NCI-H1930 (cell line): ENCODE measurements at places on chromosomes 13 and 19.

DNA sequence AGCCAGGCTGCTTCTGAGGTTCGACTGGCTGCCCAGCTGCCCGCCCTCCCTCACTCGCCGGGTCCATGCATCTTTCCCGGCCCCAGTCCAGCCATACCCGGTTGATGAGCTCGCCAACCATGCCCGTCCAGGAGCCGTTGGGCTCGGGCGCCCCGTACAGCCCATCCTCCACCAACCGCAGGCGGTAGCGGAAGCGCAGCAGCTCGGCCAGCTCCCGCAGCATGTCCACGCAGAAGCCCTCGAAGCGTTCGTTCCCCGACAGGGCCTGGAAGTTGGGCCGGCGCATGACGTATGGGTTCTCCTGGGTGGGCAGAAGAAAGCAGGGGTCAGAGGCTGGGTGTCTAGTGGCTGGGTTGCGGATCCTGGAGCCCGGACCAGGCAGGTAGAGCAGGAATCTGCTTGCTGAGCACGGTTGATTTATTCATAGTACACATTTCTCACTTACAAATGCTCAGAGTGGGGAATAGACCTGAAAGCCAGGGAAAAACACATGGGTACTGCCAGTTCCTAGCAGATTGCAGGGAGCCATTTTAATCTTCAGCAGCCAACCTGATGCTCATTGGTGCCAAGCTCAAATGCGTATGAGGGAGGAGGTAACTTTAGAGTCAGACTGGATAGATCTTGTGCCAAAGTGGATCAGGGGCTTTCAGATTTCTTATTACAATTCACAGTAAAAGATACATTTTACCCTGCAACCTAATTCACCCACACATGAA, 27.4 kb downstream of the GRIK5 start:
- no peak for DNase-seq

GRCh38 chr19:31583148-31583547, 233.9 kb upstream of the TSHZ3 start:
- DNase-seq: no peak

DNA sequence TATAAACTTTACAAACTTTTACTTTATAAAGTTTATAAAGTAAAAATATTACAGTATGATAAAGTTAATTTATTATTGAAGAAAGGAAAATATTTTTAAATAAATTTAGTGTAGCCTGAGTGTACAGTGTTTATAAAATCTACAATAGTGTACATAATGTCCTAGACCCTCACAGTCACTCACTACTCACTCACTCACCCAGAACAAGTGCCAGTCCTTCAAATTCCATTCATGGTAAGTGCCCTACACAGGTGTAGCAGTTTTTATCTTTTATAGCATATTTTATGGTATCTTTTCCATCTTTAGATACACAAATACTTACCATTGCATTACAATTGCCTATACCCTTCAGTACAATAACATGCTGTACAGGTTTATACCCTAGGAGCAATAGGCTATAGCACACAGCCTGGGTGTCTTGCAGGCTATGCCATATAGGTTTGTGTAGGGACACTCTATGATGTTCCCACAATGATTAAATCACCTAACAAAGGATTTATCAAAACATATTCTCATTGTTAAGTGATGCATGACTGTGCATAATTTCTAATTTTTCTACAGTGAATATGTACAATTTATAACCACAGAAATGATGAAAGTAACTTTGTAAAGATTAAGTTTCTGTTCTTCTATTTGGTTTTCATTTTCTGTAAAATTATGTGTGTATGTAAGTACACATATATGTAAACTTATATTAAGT, 98.0 kb downstream of the SPRY2 start:
- DNase-seq: no peak

DNA sequence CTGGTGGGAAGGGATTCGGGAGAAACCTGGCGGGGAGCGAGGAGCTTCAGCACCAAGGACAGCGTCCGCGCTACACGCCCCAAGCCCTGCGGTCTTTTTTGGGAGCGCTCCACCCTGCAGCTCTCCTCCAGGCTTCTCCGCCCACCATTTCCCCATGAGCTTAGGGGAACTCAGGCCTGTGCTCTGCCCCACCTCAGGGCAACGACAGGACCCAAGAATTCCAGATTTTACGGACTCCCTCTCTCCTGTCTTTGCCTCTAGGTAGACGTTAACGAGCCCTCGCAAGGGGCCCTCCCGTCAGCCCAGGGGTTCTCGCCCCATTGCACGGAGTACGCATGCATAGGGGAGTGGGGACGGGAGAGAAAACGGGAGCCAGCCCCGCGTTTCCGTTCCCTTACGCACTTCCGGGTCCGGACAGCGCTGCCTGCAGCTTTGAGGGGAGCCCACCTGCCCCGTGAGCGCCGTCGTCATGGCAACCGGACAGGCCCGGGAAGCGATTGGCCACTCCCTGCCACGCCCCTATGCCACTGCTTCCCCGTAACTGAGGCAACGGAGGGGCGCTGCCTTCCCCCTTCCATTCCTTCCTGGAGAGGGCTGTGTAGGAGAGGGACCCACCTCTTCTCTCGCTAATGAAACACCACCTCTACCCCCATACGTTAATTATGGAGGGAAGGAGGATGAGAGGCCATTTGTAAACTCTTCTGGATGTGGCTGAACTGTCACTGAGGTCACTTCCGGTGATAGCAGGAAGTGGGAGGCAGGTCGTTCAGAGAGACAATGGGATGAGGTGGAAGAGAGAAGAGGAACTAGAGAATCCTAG, 20.8 kb downstream of the NOVA2 start:
- DNase-seq: peak; percentile 93

DNA sequence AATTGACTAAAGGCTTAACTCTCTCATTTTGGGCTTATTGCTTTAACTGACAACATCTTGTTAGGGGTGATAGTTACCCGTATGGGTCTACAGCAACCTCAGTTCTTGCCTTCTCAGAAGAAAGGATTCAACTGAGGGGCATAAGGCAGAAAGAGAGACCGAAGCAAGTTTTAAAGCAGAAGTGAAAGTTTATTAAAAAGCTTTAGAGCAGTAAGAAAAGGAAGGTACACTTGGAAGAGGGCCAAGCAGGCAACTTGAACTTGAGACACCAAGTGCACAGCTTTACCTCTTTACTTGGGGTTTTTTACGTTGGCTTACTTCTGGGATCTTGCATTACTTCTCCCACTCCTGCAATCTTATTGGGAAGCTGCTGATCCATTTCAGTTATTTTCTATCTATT, 246.9 kb upstream of the PRR20A start:
- DNase-seq: no peak

DNA sequence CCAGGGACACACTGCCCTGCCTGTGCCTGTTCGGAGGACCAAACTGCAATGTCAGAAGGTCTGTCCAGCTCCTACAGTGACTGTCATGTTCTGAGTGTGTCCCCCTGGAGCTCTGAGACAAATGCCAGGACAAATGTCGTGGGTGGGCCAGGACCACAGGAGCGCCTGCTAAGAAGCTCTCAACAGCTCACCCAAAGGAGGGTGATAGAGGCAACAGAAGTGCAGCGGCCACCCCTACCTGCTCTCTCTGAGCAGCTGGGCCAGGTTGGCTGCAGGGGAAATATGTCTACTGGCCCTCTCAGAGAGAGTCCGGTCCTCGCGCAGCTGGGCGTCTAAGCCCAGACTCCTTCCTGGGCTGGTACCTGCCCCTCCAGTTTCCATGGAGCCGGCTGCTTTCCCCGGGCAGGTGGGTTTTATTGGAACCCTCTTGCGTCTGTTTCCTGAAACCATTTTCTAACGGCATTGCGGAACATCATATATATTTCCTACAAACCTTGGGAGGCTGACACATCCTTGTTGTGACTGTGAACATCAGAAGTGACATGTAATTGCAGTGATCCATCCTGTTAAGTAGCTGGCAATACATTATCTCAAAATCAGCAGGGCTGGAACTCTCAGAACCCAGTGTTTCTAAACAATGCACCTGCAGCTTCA, 78.1 kb downstream of the CHST8 start:
- DNase-seq: no peak

DNA sequence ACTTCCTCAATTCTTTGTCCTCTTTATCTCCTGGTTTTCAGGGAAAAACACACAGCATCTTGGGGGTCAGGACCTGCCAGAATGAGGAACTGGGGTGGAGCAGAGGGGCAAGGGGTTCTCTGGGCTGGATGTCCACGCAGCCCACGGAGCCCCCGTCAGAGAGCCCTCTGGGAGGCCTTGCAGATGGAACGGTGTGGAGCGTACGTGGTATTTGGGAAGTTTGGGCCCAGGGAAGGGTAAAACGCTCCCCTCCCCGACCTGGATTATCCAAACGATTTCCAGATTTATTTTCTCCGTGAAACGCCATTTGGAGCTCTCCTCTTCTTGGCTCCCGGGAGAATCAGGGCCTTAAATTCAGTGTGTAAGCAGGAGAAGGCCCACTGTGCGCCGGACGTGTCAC, 51.7 kb upstream of the ZNF536 start:
- no peak for DNase-seq

DNA sequence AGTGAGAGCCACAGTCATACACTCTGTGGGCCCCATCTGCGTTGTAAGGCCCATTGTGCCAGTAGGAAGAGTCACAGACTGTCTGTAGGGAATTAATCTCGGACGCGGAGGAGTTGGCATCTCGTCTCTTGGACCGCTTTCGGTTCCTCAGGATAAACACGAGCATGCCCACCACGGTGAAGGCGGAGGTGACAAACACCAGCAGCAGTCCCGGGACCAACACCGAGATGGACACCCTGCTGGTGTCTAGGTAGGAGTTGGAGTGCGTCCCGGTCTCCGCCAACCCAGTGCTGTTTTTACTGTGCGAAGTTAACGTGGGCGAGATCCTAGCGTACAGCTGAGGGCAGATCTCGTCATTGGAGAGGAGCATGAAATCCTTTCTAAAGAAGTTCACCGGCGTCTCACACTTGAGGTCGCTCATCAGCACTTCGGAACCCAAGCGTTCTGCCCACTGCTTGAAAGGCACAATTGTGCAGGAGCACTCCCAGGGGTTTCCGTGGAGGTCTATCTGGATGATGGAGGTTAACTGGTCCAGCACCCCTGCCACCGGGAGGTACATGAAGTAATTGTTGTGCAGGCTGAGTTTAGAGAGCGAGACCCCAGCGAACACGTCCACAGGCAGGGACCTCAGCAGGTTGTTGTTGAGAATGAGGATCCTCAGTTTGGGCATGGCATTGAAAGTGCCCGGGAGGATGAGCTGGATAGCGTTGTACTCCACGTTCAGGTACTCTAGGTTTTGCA, 2.7 kb downstream of the SLITRK1 start:
- DNase-seq: no peak
